ENCODE measurements at places on chromosomes 12 and 14. TPM values are rescaled to one million over a fixed set of nuclear protein-coding genes. Genes with fewer than 3 reads are reported as not detected.

GRCh38 chr12:41438854-41439541, 250.9 kb downstream of the PDZRN4 start:
- no peaks in the 10 kb centered on the region for H3K4me1 ChIP-seq
- no peaks in the 10 kb centered on the region for H3K27me3 ChIP-seq
- H3K27ac ChIP-seq = no peak overlapping the region
- no peak for DNase-seq
- no peaks in the 10 kb centered on the region for H3K36me3 ChIP-seq
- H3K4me3 ChIP-seq = no peak overlapping the region

BCL11B gene
- 4.9 TPM for total RNA-seq

TRIM9 gene
- 0.98 TPM for total RNA-seq

GRCh38 chr14:33457021-33457420, 493.9 kb downstream of the EGLN3 start:
- H3K4me3 ChIP-seq = no peak overlapping the region
- no peaks in the 10 kb centered on the region for H3K27me3 ChIP-seq
- H3K27ac ChIP-seq = no peak overlapping the region
- no peak for DNase-seq

DNA sequence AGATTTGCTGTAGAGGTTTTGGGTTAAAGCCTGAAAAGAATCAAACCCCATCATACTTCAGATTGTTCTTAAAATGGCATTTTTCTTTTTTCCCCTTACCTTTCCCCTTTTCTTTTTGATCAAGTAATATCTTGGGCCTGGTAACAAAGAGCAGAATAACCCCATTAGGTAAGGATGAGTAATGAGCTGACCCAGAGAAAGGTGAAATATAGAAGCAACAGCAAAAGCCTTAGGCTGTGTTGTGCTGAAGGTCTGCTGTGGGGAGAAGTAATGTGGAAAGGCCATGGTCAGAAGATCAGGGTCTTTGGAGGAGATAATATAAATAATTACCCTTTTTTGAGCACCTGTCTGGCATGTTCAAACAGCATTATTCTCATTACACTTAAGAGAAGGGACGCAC, 42.3 kb downstream of the MIA2 start:
- no peaks in the 10 kb centered on the region for H3K4me1 ChIP-seq
- no peak overlapping the region for H3K4me3 ChIP-seq
- H3K36me3 ChIP-seq = peaks cover 46% of the 10 kb centered on the region
- H3K27ac ChIP-seq = no peak overlapping the region
- no peaks in the 10 kb centered on the region for H3K27me3 ChIP-seq
- DNase-seq = no peak

GRIP1 gene
- total RNA-seq = 19.5 TPM

SERPINA12 gene
- not detected for total RNA-seq

DNA sequence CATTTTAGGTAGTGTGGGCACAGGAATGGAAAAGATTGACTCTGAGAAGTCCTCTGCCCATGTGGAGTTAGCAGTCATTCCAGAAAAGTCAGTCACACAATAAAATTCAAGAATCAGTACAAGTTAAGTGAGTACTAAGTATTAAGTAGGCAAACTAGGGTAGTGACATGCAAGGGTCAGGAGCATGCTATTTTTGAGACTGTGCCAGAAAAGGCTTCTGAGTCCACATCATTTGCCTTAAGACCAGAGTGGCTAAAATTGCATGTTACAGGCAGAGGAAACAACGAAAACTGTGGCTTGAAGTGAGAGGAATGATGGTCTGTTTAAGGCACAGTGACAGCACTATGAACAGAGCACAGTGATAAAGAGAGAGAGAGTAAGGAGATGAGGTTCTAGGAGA, 108.9 kb downstream of the SLC6A15 start:
- DNase-seq = no peak
- no peaks in the 10 kb centered on the region for H3K36me3 ChIP-seq
- peaks cover 5% of the 10 kb centered on the region for H3K4me1 ChIP-seq
- H3K27me3 ChIP-seq = peaks cover 43% of the 10 kb centered on the region
- no peak overlapping the region for H3K27ac ChIP-seq

DNA sequence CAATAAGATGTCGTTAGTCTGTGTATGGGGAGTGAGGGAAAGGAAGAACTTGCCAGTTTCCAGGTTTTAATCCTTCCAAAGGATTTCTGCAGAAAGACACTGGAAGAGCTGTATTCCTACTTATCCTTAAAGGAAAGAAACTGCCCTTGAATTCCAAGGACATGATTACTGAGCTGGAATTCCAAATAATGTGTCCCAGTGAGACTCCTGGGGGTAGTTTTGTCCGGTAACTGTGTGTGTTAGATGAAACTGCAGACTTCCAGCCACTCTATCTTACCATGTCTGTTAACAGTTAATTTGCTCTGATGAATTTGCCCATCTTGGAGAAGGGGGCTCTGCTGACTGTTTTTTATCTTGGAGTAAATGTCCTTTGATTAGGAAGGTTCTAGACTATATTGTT, 33.0 kb downstream of the CKB start:
- DNase-seq = no peak
- no peaks in the 10 kb centered on the region for H3K27me3 ChIP-seq
- H3K36me3 ChIP-seq = peaks cover 40% of the 10 kb centered on the region
- H3K27ac ChIP-seq = no peak overlapping the region
- H3K4me3 ChIP-seq = no peak overlapping the region

Data from H9 (cell line).